ENCODE measurements at places on chromosomes 16 and 17.
A peak's percentile ranks its signal among the peaks of the same experiment; 100 is the strongest.

DNA sequence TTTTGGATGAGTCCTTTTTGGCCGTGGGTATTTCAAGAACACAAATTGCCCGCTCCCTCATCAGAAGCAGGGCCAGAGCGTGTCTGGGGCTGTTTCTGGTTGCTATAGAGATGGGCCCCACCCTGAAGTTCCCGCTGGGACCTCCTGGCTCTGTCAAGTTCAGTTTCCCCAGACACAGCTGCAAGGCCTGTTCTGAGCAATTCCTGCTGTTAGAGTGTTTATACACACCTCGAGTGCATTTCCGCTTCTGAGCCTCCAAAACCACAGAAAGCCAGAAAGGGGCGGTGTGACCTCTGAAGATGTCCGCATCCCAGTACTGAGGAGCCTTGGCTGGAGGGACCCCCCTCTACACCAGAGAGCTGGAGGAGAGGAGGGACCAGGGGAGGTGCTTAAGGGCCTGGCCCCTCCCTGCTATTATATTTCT lies 9.3 kb upstream of the WBP2 start:
- peak; percentile 51 for ATAC-seq

- ATAC-seq, result peak; percentile 30
Observed at GRCh38 chr17:75242461-75243042, 18.9 kb downstream of the GGA3 start.

DNA sequence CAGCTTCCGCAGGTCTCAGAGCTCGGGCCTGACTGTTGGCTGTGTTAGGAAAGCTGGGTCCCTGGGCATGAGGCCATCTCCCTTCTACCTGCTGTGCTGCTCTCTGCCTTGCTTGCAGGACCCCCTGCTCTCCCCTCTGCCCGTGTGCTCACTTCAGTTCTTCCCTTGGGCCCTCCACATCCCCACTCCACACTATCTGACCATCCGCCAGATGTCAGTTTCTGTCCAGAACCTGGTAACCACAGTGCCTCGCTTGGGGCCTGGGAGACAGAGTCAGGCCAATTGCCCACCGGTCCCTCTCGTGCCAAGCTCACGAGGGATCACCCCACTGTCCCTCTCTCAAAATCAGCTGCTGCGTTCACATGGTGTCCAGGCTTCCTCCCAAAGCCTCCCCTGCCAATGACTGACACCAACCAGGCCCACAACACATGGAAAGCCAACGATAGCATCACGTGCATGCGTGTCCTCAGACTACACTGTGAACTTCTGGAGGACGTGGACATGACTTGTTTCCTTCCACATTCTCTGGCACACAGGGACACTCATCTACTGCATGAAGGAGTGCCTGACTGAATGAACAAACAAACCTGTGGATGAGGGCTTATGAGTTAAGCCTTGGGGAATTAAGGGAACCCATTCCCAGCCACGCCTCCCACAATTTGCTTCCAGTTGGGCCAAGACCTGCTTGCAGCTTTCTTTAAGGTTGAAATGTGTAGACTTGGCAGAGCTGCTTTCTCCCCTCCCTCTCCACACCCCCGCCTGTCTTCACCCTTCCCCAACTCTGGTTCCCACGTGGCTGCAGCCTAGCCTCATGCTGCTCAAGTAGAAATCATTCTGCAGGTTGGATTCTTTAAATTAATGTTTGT lies 72.5 kb upstream of the ZNF423 start:
- no peak for ATAC-seq

- no peak for ATAC-seq
Observed at GRCh38 chr16:67429053-67429798, 1.7 kb upstream of the HSD11B2 start.

DNA sequence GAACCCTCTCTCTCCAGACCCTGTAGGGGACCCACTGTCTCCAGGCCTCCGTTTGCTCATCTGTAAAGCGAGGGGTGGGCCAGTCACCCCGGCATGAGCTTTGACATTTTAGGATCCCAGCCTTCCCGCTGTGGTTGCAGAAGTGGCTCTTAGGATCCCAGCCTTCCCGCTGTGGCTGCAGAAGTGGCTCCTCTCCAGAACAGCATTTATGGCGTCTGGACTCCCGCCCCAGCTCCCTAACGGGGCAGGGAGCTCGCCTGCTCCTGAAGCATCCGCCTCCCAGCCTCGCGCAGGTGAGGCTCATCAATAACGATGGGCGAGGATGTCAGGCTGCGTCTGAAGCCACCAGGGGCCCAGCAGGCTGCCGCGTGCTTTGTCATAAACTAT lies 222.3 kb upstream of the TNRC6C start:
- no peak for ATAC-seq

DNA sequence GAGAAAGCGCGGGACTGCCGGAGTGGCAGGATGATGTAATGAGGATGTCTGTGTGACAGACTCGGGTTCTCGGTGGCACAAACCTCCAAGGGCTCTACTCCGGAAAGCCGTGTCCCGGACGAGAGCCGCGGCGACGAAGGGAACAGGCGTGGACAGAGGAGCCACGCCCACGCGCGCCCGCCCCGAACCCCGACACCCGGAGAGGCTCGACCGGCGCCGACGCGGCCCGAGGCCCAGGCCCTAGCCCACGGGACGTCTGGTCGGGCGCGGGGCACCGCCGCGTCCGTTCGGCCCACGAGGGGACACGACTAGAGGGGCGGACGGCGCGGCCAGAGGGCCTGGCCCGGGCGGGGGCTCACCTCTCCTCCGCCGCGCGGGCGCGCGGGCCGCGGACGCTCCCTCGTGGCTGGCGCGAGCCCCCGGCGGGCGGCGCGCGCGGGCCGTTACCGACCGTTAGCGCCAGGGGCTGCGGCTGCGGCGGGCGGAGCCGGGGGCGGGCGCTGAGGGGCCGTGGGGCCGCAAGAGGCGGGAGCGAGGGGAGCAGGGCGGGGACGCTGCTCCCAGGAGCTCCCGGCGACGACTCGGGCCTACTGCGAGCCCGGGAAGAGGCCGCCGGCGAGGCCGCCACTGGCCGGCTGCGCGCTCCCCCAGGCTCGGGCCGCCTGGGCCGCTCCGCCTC lies 2.1 kb upstream of the IRX5 start:
- peak; percentile 19 for ATAC-seq

DNA sequence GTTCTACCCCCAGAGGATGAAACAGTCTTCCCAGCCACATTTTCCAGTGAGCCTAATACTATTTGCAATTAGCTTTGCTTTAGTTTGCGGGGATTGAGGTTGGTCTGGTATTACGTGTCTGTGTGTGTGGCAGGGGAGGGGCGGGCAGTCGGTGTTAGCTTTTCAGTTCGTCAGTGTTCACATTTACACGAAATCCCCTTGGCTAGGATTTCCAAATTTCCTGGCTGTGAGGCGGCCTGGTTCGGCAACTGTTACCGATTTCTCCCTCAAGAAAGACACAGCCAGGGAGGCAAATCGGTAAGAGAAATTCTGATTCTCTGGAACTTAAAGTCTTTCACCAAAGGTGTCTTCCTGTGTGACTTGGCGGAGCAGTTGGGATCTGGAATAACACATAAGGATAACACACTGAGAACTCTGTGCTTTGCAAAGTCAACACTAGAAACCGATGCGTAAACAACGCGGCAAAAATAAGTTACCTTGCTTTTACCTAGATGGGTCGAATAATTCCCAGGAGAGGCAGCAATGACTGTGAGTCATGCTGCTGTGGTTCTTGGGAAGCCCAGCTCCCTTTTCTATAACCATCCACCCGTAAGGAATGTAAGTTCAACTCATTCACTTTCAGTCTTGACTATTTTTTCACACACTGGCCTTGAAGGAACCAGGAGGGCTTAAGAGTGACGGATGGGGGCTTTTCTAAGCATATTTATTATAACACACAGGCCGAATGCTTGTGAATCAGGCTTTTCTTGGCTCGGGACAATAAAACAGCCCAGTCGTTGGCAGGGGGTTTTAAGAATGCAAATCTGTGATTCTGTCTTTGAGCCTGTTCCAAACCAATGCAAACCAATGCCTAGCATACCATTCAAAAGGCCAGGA lies 24.2 kb downstream of the GPRC5B start:
- ATAC-seq, result no peak
